ENCODE measurements at places on chromosomes 5 and 9. TPM values are rescaled to one million over a fixed set of nuclear protein-coding genes. Genes with fewer than 3 reads are reported as not detected.

The ADAMTS16 gene
- total RNA-seq = not detected

- DNase-seq = no peak
These were observed 361.6 kb upstream of the RIOK2 start for GRCh38 chr5:97544678-97545077.

The PCDHA1 gene
- total RNA-seq = 0.24 TPM

DNA sequence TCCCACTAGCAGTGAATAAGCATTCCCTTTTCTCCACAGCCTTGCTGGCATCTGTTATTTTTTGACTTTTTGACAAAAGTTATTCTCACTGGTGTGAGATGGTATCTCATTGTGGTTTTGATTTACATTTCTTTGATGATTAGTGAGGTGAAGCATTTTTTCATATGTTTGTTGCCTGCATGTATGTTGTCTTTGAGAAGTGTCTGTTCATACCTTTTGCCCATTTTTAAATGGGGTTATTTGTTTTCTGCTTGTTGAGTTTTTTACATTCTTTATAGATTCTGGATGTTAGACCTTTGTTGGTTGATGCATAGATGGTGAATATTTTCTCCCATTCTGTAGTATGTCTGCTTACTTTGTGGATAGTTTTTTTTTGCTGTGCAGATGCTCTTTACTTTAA is 171.7 kb downstream of the SREK1 start:
- DNase-seq = no peak
